ENCODE measurements at places on chromosomes 7 and 10.

DNA sequence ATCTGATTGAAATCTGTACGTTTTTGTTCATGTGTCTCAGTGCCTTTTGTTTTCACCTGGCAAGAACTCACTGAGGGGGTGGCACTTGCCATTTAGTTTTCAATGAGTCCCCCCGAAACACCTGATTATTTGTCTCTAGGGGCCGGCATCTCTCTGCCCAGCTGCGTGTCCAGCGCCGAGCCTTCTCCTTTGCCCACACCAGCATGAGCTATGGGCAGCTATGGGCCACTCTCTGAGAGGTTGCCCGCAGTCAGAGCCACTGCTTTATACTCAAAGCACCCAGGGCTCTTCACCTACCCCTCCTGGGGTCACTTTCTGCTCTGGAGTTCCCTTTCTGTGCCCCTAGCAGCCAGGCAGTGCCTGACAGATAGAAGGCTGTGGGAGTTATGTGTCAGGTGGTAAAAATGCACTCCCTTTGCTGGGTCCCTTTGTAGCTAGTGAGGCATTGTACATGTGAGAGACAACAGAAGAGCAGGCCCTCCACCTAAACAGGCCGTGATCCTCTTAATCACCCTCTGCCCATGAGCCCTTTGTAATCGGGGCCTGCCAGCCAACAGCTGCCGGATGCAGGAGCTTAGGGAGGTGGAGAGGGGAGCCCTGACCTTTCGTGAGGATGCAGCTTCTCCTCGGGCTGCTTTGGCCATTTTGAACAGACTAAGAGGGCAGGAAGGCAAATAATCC lies 133.1 kb upstream of the NPS start:
- no peak for DNase-seq

DNA sequence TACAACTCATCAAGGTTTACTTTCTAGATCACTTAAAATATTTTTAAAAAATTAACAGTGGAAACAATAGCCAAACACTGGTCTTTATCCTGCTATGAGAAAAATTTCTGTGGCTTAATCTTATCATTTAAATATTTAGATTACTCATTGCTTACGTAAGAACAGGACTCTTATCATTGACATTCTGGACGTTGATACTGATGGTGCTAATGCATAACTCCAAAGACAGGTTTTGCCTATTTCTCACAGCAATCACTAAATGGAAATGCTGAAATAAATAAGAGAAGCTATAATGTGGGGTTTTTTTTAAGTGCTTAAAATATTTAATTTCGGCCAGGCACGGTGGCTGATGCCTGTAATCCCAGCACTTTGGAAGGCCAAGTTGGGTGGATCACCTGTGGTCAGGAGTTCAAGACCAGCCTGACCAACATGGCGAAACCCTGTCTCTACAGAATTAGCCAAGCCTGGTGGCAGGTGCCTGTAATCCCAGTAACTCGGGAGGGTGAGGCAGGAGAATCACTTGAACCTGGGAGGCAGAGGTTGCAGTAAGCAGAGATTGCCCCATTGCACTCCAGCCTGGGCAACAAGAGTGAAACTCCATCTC lies 195.0 kb downstream of the HGF start:
- no peak for DNase-seq

- DNase-seq, result no peak
Observed at GRCh38 chr7:57404343-57404966, 45.5 kb upstream of the ZNF716 start.

DNA sequence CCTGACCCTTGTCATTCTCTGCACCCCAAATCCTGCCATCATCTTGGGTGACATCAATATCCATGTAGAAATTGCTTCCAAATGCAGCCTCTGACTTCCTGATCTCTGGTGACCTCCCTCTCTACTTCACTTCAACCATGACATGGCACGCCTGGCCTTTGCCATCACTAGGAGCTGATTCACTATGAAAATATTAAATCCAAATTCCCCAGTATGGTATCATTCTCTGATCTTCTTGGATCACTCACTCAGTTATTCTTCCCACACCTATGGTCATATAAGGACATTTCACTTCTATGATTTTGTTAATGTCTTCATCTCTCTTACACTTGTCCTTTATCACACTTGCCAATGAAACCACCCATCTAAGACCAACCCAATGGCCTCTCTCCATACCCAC lies 73.7 kb upstream of the ODAD2 start:
- DNase-seq, result no peak

DNA sequence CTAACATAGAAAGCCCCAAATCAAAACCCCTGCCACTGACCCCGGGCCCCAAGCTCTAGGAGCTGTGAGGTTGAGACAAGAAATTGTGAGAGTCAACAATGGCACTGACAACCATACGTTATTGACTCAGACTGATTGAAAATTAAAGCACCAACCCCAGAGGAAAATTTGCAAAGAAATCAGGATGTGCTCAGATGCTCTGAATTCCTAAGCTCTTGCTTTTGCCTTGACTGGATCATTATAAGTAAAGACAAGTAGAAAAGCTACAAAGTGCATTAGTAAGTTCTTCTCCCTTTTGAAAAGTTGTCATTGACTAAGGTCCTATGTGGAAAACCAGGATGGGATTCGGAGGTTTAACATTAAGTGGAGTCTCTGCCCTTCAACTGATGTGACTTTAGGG lies 130.2 kb downstream of the SAMD9 start:
- DNase-seq, result no peak

DNA sequence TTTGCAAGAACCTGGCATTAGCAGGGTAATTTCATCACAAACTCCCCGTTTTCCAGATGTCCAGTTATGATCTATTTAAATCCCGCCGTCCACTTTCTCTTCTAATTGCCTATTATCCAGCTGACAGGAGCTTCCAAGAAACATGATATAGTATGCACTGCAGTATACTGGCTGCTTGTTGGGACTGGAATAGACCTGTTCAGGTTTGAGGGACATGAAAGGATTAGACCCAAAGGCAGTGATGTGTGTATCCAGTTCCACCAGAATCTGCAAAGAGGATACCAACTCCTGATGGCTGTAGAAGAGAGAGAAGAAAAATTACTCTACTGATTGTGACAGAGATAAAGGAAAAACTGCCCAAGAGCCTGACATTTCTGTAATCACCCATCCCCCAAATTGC lies 8.9 kb downstream of the MSS51 start:
- no peak for DNase-seq
